H1 (cell line): ENCODE measurements at places on chromosomes 16 and 17. TPM values are rescaled to one million over a fixed set of nuclear protein-coding genes. Genes with fewer than 3 reads are reported as not detected.

GPR179 gene
- total RNA-seq = 0.07 and 0.13 TPM in 2 replicates

GRCh38 chr17:7081341-7082062 is 1.5 kb upstream of the CLEC10A start:
- no peak for DNase-seq

MYO1D gene
- 20.9 and 25.4 TPM in 2 replicates for total RNA-seq

DNA sequence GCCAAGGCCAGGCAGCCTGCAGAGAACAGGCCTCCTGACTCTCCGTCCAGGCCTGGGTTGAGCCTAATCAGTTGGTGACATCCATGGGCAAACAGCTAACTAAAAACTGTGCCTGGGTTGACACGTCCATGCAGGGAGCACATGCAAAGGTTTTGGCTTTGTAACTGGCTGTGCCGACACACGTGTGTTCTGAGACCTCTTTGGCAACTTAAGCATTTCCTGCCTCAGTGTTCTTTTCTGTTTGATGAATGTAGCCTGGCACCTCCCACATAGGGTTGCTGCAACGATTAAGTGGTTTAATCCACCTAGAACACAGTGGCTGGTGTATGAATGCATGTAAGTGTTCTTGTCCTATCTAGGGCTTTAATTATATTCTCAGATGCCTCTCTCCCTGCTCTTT is 3.2 kb downstream of the BCO1 start:
- no peak for DNase-seq

- no peak for DNase-seq
These were observed 82.2 kb downstream of the PLXDC1 start for GRCh38 chr17:39069114-39069756.

DNA sequence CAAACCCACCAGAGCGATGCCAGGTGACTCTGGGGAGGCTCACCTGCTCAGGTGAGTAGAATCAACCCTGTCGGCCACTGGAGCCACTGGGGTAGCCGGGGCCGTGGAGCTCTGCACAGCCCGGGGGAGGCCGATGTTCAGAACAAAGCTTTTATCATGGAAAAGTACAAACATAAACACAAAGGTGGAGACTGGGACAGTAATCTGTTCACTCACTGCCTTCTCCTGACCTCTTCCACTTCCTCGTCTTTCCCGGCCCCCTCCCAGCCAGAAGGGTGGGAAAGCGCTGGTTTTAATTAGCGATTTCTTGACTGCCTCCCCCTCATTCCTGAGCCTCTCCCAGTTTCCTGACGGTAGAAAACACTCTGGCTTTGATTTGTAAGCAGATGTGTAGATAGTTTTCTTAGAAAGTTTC is 9.8 kb upstream of the TEX19 start:
- no peak for DNase-seq

DNA sequence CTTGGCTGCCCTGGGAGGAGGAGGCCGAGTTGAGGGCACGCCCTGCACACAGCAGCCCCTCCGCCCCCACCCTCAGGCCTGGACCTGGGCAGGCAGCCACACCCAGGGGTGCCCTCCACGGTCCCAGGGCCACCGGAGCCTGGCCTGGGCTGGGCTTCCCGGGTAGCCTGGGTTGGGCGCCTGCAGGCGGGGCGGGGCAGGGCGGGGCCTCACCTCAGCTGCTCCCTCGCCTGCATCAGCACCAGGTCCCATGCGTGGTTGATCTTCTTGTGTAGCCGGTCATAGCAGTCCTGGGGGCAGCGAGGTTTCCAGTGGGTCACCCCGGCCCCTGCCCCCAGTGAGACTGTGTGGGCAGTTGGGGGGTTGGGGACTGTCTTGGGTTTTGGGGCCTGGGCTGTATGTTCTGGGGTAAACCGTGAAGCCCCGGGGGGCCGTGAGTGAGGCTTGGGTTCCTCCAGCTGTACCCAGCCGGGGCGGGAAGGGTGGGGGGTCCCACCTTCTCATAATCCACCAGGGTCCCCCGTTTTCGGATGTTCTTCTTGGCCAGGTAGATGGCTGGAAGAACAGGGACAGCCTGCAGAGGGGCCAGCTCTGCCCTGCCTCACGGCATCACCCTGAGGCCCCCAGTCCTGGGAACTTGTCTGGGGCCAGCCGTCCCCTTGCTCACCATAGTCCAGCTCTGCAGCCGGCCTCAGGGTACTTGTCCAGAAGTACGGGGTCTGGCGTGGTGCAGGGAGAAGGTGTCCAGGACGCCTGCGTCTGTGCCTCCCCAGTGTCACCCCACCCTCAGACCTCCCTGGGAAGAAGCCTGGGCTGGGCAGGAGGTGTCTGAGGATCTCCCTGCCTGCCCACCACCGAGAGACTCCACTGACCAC is 2.0 kb downstream of the RGS11 start:
- no peak for DNase-seq

GRCh38 chr17:40321961-40322357 is 13.0 kb downstream of the RARA start:
- DNase-seq = no peak

- no peak for DNase-seq
These were observed 985 bp downstream of the SGSM2 start for GRCh38 chr17:2338315-2338657.

DNA sequence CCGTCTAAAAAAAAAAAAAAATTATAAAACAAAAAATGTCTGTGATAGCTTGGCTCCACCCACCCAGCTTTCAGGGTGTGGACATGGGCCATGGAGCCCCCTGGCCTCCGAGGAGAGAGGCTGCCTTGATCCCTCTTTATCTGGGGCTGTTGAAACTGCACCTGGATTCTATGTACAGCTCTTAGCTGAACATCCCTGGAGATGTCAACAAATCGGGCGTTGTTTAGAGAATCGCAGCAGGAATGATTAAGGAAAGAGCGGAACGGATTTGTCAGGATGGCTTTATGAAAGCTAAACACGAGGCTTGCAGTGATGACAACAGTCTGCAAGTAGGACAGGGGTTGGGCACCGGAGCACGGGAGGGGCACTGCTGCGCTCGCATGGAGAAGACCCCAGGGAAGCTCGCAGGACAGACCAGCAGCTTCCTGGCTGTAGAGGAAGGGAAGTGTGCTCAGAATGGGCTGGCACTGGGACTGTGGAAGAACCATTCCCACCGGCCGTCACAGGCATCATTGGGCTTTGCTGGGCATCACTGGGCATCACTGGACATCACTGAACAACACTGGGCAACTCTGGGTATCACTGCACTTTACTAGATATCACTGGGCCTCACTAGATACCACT is 195.8 kb upstream of the FOXF1 start:
- DNase-seq = no peak

- peak; percentile 70 for DNase-seq
These were observed 60.3 kb upstream of the CIBAR2 start for GRCh38 chr16:85172455-85173145.
